ENCODE measurements at places on chromosomes 7 and 10. TPM values are rescaled to one million over a fixed set of nuclear protein-coding genes. Genes with fewer than 3 reads are reported as not detected.

SLF2 gene
- polyA plus RNA-seq = 12.7 TPM

ADARB2 gene
- not detected for polyA plus RNA-seq

MLXIPL gene
- polyA plus RNA-seq = not detected

NRF1 gene
- polyA plus RNA-seq = 22.7 TPM

KEL gene
- not detected for polyA plus RNA-seq

LRIT1 gene
- polyA plus RNA-seq = not detected

TSPAN33 gene
- polyA plus RNA-seq = 55.0 TPM

AKR1C4 gene
- not detected for polyA plus RNA-seq

WEE2 gene
- not detected for polyA plus RNA-seq

ERVW-1 gene
- 0.06 TPM for polyA plus RNA-seq

EGR2 gene
- polyA plus RNA-seq = 2.6 TPM

MAGI2 gene
- polyA plus RNA-seq = not detected

STEAP4 gene
- polyA plus RNA-seq = 0.09 TPM

EIF4EBP2 gene
- polyA plus RNA-seq = 39.6 TPM

HOXA5 gene
- polyA plus RNA-seq = not detected

OR13A1 gene
- 0.55 TPM for polyA plus RNA-seq

TAF5 gene
- polyA plus RNA-seq = 2.3 TPM

HYAL4 gene
- polyA plus RNA-seq = not detected

DPCD gene
- polyA plus RNA-seq = 2.2 TPM

CLRN3 gene
- polyA plus RNA-seq = not detected

DDC gene
- polyA plus RNA-seq = not detected

MEST gene
- polyA plus RNA-seq = 5.7 TPM

ZNF117 gene
- 2.4 TPM for polyA plus RNA-seq

ANXA8L1 gene
- polyA plus RNA-seq = not detected

DRGX gene
- polyA plus RNA-seq = not detected

NKX2-3 gene
- polyA plus RNA-seq = not detected

TAS2R5 gene
- polyA plus RNA-seq = 0.33 TPM

AKR1C8 gene
- not detected for polyA plus RNA-seq

SLC4A2 gene
- 17.8 TPM for polyA plus RNA-seq

CPA2 gene
- not detected for polyA plus RNA-seq

SKIDA1 gene
- not detected for polyA plus RNA-seq

ARMC3 gene
- 0.10 TPM for polyA plus RNA-seq

LSM8 gene
- polyA plus RNA-seq = 49.0 TPM

CHRM2 gene
- not detected for polyA plus RNA-seq

FAM53B gene
- polyA plus RNA-seq = 48.9 TPM

LRRC72 gene
- polyA plus RNA-seq = not detected

COL17A1 gene
- not detected for polyA plus RNA-seq

PNLIPRP3 gene
- polyA plus RNA-seq = not detected

ZC3HAV1L gene
- 0.80 TPM for polyA plus RNA-seq

All from IgD-negative memory B cell (primary cell).